ENCODE measurements at places on chromosomes 3 and 15. TPM values are rescaled to one million over a fixed set of nuclear protein-coding genes. Genes with fewer than 3 reads are reported as not detected.

DNA sequence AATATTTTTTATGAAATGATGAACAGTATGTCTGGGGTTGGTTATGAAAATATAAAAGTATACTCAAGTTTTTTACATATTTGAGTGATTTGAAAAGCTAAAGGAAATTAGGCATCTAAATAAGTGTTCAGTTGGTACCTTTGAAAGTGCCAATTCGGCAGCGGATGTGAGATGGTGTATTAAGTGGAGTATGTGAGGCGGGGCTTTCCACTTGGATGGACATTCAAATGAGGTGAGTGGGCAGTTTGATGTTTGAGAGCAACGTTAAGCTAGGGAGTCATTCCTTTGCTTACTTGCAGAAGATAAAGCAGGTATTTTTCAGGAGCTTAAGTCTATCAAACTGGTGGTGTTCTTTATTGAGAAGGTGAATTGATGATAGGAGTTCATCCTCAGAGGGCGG lies 189.0 kb upstream of the GOLIM4 start:
- DNase-seq: no peak

- DNase-seq: no peak
These were observed 53.7 kb downstream of the GRIP2 start for GRCh38 chr3:14486460-14486859.

GRCh38 chr15:99485153-99485961 lies 80.4 kb upstream of the MEF2A start:
- DNase-seq: no peak

DNA sequence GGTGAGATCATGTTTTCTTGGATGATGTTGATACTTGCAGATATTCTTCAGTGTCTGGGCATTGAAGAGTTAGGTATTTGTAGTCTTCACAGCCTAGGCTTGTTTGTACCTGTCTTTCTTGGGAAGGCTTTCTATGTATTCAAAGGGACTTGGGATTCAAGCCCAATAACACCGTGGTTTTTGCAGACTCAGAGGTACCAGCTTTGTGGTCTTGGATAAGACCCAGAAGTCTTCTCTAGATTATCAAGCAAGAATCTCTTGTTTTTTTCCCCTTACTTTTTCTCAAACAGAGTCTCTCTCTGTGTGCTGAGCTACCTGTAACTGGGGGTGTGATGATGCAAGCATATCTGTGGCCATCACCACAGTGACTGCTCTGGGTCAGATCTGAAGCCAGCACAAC lies 42.7 kb upstream of the CCK start:
- DNase-seq: no peak

DNA sequence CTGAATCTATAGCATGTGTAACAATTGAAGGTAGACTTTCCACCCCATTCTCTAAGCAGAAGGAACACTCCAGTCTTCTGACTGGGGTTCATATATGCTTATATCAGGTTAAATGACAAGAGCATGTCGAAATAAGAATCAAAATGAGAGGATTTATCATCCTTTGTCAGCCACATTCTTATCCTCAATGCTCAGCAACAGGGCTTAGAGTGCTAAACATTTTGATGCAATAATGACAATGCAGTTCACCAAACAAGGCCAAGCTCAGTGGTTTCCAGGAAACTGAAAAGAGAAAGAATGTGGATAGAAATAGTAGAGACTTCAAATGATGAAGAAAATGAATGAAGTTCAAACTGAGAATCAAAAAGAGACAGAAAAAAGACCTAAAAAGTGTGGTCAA lies 78.0 kb downstream of the FSIP1 start:
- DNase-seq: no peak

DNA sequence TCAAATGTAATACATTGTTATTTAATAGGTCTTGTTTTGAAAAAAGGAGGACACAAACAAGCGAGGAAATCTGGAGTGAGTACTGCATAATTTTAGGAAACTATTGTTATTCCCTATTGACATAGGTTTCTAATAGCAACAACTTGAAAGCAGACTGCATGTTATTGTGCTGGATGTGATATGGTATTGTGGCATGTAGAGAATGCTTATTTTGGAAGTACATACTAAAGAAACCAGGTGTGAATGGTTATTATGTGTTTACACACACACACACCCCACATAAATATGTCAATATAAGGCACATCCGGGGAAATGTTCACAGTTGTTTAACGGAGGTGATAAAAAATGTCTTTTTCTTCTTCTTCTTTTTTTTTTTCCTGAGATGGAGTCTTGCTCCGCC lies 5.9 kb upstream of the MORF4L1 start:
- no peak for DNase-seq

ADPRH gene
- 2.5 TPM for total RNA-seq

CTXN2 gene
- not detected for total RNA-seq

IQCF5 gene
- not detected for total RNA-seq

Data from Daoy (cell line).